ENCODE measurements at places on chromosomes 7 and 10.

GRCh38 chr7:106369816-106370215 lies 85.0 kb upstream of the NAMPT start:
- DNase-seq: no peak

DNA sequence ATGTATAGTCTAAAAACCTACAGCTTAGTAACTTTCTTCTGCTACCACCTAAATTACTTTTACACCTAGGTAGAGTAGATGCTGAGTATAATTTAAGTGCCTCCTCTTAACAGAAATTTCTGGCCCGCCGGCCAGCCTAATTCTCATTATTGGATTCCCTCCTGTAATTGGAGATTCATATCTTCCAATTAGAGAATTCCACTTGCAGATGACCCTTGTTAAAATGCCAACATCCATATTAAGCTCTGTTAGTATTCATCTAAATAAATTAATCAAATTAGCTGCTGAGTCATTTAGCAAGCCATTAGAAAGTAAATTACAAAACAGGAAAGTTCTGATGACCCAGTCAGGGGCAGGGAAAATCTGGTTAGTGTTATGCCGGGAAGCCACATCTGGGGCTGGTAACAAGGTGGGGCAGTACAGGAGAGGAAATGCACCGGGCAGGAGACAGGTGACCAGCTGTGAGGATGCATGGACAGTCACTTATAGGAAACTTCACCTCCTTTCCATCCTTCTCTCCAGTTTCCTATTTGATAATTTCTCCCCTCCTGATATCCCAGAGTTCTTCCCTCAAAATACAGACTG lies 82.8 kb downstream of the ORC5 start:
- no peak for DNase-seq

GRCh38 chr7:3386423-3387190 lies 85.6 kb downstream of the SDK1 start:
- no peak for DNase-seq

- DNase-seq: no peak
These were observed 33.3 kb downstream of the ARHGAP19 start for GRCh38 chr10:97259119-97259518.

DNA sequence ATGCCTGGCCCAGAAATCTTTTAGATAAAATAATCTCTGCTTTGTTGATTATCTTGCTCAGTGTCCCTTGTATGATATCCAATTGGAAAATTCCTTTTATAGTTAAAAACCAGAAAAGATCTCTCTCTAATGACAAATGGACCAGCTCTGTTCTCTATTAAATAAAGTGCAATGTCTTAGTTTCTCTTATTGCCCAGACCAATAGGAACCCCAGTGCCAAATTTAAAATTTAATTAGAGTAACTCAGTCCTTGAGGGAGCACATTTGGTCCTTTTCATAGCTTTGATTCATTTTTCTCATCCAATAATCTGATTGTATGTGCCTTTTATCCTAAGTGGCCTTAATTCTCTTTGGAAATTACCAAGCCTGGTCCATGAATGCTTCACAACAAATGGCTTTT lies 158.9 kb upstream of the FOXK1 start:
- DNase-seq: no peak

- no peak for DNase-seq
These were observed 140.9 kb downstream of the AUTS2 start for GRCh38 chr7:69739190-69739589.

DNA sequence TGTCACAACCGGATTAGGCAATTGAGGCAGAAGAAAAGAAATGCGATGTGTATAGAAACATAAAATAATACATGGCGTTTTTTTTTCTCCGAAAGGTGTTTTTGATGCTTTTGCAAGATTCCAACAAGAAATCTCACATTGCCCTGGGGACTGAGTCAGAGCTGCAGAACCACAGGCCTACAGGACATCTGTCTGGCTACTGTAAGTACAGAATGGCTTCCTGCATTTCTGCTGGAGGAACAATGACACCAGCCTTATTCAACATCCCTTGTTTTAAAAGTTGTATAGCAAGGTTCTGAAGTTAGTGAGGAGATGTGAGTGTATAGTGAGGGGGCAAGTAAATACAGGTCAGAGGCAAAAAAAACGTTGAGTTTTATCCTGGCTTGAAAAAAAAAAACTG lies 256.4 kb downstream of the ABCA13 start:
- DNase-seq: no peak

DNA sequence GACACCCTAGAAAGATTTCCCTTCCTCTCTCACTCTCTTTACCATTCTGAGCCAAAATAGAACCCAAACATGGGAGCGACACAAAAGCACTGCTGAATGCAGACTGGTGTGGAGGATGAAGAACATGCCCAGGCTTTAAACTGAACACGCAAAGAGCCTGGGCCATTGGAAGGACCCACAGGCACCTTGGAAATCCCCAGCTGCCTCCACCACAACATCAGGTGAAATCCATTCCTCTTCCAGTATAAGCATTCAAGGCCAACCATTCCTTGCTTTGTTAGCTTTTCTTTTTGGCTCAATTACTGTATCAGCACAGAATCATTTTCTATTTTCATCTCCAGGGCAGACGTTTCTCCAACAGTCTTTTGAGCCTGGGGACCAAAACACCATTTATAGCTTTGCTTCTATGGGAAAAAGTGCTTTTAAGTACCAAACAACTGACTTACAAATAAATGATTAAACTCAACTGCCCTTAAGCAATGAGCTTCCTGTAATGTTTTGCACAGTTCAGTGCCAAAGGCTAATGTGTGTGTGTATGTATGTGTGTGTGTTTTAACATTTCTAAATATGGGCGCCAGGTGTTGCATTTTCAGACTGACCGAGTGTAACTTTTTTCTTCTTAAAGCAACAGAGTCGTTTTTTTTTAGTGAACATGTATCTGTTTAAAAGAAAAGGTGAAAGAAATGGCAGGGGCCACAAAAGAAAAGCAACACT lies 16.2 kb upstream of the BLNK start:
- DNase-seq: no peak

- DNase-seq: no peak
These were observed 92.5 kb downstream of the SH3PXD2A start for GRCh38 chr10:103762916-103763315.

GRCh38 chr10:92203919-92204623 lies 86.8 kb downstream of the CPEB3 start:
- no peak for DNase-seq

All from Kasumi-1 (cell line).